ENCODE measurements at places on chromosomes 12 and 14.

DNA sequence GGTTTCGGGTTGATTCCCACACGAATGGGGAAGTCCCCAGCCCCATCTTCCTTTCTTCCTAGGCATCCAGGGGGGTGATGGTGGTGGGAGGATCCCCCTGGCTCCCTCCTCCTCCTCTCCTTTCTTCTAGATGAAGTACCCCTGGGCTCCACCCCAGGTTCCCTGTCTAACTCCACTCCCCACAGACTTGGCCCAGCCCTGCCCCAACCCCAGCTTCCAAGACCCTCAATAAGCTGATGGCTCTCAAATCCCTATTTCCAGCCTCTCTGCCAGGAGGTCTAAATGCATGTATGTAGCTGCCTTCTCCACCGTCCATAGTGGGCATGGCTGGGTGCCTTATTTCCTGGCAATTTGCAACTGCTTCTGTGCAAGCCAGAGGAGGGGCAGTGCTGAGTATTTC is 383.7 kb downstream of the BCL11B start:
- DNase-seq = no peak

GRCh38 chr12:116466536-116466935 is 92.6 kb upstream of the MAP1LC3B2 start:
- no peak for DNase-seq

DNA sequence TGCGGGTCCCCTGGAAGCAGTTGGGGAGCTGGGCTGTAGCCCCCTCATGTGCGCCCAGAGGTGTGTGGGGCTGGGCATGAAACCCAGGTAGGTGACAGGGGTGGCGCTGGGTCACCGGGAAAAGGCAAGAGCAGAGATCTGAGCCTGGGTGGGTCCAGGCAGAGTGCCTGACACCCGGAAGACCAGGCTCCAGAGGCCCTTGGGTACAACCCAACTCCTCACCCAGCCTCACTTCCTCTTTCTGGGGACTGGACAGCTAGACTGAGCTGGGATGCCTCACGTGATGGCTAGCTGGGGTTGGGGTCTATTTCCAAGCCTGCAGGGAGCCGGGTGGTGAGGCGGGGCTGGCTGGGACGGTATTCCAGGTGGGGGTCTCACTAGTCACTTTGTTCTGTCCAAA is 16.3 kb upstream of the CYP46A1 start:
- DNase-seq = no peak

GRCh38 chr14:60648249-60648933 is 886 bp downstream of the SIX1 start:
- DNase-seq = no peak

GRCh38 chr12:77319166-77319565 is 253.8 kb upstream of the E2F7 start:
- no peak for DNase-seq

DNA sequence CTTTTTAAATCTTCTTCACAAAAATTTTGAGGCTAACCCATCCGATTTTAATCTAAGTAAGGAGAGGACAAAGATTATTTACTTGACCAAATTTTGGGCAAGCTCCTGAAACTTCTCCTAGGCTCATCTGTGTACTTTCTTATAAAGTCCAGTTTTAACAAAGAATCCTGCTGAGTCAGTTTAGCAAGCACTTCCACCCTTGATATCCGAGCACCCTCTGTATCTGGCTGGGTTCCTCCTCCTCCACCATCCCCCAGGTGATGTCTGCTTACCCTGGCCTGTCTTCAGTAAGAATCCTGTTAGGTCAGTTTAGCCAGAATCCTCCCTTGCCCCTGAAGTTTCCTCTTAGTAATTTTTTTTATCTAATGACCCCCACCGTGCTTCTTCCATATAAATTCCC is 140.5 kb downstream of the PHLDA1 start:
- DNase-seq = no peak

GRCh38 chr12:16300736-16301135 is 23.3 kb upstream of the SLC15A5 start:
- DNase-seq = no peak

- DNase-seq = no peak
Measured at GRCh38 chr14:100128688-100129087, 30.8 kb downstream of the DEGS2 start.

- no peak for DNase-seq
Measured at GRCh38 chr12:104462931-104463339, 6.2 kb downstream of the CHST11 start.

DNA sequence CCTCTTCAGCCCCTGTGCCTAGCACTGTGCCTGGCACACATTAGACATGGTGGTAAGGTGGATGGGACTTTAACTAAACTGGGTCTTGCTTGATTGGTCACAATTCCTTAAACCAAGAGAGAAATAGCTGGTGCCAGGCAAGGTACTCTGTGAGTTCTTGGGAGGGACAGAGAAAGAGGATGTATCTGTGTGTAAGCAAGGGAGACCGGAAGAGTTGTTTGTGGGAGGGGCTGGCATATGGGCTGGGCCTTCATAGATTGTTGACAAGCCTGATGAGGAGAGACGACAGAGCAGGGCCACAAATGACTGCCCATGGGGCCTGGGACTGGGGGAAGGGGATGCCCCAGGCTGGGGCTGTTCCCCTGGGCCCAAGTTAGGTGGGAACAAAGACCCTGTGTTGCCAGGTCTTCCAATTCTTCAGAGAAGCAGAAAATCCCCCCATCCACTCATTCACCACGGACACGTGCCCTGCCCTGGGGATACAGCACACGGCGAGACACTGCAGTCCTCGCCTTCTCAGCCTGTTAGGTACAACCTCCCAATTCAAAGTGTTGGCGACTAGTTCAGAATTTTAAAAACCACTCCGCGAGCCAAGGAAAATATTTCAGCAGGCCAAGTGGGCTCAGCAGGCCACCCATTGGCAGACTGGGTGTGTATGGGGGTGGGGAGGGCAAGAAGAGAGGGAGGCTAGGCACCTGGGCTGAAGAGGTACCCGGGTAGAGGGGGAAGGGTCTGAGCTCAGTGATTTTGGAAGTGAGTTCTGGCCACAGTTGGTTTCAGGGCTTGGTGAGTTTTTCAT is 11.4 kb upstream of the CYP46A1 start:
- no peak for DNase-seq

- DNase-seq = peak; percentile 38
Measured at GRCh38 chr14:88551094-88551870, 3.5 kb downstream of the PTPN21 start.

- DNase-seq = no peak
Measured at GRCh38 chr12:127562816-127563215, 704.2 kb upstream of the TMEM132C start.

All from GM04503 (cell line).